ENCODE measurements at places on chromosomes 5 and 9.

GRCh38 chr9:38234479-38235170 lies 157.9 kb upstream of the ALDH1B1 start:
- no peak for DNase-seq

- DNase-seq = peak; percentile 12
Observed at GRCh38 chr9:136587145-136587943, 41.5 kb upstream of the NOTCH1 start.

DNA sequence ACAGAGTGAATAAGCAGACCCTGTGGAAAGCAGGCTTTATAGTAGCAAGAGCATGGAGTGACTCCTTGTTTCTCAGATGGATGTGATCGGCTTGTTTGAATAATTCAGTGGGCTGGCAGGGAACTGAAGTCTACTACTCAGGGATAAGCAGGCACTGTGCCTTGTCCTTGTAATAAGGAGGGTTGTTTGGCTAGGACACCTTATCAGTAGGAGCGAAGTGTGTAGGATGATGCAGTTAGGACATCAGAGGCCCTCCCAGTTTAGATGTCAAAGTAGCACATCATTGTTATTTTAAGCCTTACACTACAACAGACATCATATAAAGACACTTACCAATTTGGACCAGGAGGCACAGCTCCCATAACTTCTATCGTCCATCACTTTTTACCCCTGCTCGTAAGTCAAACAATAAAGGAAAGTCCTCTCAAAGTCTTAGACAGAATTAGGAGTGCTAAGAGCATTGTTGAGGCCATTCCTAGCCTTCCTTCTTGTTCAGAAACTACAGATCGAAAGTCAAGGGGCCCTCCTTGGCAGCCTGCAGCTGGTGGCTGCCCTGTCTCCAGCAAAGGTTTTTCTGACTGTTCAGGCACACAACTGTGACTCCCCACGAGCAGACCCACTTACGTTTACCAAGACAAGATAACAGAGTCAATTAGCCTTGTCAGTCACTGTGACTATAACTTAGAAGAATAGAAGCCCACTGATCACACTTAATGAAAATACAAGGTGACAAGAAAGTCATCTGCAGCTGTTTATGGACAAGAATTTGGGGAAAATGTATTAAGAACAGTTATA lies 218.6 kb downstream of the SNX18 start:
- no peak for DNase-seq

- no peak for DNase-seq
Observed at GRCh38 chr9:17600962-17601593, 22.2 kb downstream of the SH3GL2 start.

- peak; percentile 13 for DNase-seq
Observed at GRCh38 chr9:91741522-91741921, 208.5 kb downstream of the ROR2 start.

All from skeletal muscle cell (primary cell).